Sciatic nerve (tissue), 2 donors: ENCODE measurements at places on chromosomes 4 and X. TPM values are rescaled to one million over a fixed set of nuclear protein-coding genes. Genes with fewer than 3 reads are reported as not detected.

The NBDY gene
- 37.6 TPM for total RNA-seq

The SYP gene
- total RNA-seq: 4.2 TPM

The CXCL8 gene
- 33.0 TPM for total RNA-seq

The ADH4 gene
- 1.8 TPM for total RNA-seq

The P2RY4 gene
- 1.0 TPM for total RNA-seq

The PCDH18 gene
- total RNA-seq: 34.4 TPM

The SH3D19 gene
- 155 TPM for total RNA-seq

The RASGEF1B gene
- 27.0 TPM for total RNA-seq

The NWD2 gene
- not detected for total RNA-seq

The TEX13D gene
- total RNA-seq: not detected

The PNMA6A gene
- total RNA-seq: 4.9 TPM

The SULT1E1 gene
- total RNA-seq: not detected

The XAGE1A gene
- total RNA-seq: not detected

The SPON2 gene
- total RNA-seq: 35.6 TPM

The FGF5 gene
- 0.31 TPM for total RNA-seq

The HELT gene
- total RNA-seq: not detected

The XK gene
- total RNA-seq: 1.7 TPM

The RNF150 gene
- total RNA-seq: 13.2 TPM
